Stimulated activated CD8-positive, alpha-beta memory T cell treated with anti-CD3 and anti-CD28 coated beads, Interleukin-2, amount 100 ng/mL, for 1 hour (primary cell): ENCODE measurements at places on chromosomes 12 and 14.

- no peak for DNase-seq
Measured at GRCh38 chr14:72958548-72958947, 32.3 kb downstream of the DCAF4 start.

DNA sequence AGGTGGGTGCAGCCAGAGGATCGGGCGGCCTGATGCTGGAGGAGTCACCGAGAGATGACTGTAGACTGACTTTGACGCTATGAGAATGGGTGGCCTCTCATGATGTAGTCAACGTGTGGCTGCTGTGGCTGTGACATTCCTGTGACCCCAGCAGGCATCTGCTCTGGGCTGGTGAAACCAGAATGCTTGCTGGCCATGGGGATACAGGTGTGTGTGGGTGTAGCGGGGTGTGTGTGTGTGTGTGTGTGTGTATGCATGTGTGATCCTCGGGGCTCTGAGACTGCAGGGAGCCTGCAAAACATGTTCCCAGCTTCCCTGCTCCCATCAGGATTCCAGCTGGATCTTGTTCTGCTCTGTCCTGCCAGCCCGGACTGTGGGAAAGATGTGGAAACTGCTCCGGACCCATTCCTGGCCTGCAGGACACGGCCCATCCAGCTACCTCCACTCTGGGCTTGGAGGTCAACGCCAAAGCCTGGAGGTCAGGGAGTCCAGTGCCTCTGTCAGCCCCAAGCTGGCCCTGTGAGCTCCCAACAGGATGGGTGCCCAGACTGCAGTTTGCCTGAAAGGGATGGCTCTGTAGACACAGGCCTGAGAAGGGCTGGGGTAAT is 18.8 kb upstream of the HHIPL1 start:
- no peak for DNase-seq

- no peak for DNase-seq
Measured at GRCh38 chr14:30221546-30221945, 293.9 kb upstream of the PRKD1 start.

- DNase-seq: no peak
Measured at GRCh38 chr14:56046546-56046945, 71.7 kb upstream of the PELI2 start.

- DNase-seq: no peak
Measured at GRCh38 chr12:65943388-65944137, 119.3 kb downstream of the HMGA2 start.

DNA sequence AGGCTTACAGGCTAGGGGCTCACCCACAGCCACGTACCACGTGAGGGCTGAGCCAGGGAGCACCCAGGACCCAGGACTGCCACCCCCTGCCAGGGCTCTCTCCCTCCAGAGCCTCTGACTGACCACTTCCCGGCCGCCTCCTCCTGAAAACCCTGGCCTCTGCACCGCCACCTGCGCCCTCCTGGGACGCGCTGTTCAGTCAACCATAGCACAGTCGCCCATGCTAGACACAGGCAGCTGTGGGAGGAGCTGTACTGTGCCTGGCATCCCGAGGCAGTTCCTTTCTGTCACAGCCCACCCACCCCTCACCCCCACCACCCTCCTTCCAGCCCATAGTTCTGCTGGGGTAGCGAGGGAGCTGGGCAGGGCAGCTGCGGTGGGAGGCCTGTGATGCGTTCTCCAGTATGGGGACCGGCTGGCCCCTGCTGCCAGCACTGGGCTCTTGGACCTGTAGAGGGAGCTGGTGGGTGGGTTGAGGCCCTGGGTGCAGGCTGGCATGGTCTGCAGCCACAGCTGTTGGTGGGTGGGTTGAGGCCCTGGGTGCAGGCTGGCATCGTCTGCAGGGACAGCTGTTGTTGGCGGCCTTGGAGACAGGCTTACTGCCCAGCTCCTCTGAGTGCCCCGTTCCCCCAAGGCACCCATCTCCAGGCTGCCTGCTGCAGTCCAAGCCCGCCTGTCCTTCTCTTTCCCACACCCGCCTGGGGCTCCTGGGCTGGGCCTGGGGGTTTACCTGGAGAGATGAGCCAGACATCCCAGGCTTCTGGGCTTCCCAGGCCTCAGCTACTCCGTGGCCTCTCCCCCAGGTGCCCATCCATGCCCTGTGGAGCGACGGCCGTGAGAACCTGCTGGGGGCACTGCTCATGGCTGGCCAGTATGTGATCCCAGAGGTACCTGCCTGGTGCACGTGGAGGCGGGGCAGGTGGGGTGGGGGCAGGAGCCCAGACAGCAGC is 11.5 kb downstream of the ASPG start:
- no peak for DNase-seq

DNA sequence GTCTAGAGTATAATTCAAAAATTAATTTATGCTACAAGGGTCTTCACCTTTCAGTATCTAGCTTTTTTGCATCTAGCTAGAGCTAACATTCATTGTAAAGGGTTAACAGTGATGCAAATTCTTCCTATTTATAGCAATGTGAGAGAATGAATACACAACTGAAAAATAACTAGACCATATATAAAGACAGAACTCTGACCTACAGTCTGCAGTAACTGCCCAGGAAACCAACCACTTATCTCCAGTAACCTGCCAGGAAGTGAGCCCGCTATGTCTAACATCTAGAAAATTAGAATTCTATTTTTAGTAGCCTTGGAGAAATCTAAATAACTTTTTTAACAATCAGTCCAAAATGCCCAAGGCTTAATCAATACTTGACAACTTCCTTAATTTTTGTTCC is 1021.9 kb downstream of the LRFN5 start:
- no peak for DNase-seq

- no peak for DNase-seq
Measured at GRCh38 chr12:30794591-30795409, 40.0 kb upstream of the CAPRIN2 start.

DNA sequence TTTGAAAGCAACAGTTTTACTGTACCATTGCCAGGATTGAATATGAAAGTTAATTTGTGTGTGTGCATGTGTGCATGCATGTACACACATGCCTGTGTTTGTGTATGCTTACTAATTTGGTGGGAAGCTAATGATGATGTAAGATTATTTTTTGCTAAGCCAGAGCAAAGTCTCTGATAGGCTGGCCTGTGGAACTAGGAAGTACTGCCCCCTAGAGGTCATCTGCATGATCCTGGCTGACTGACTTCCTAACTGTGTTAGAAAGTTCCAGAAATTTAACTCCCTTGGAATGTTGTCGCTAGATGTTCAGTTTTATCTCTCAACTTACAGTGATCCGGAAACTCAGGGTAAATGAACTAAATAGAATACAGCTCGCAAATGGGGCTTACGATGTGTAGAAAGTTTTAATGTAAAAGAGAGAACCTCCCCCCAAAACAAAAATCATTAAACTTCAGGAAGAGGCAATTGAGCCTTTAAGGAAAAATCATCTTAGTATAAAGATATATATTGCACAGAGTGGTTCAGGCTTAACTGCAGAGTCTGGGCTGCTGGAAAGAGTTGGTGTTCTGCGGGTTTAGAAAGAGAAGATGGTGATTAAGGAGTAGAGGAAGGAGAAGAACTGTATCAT is 34.3 kb upstream of the SLC38A1 start:
- peak; percentile 9 for DNase-seq

- DNase-seq: peak; percentile 74
Measured at GRCh38 chr12:88035271-88035906, 6.2 kb upstream of the C12orf50 start.

DNA sequence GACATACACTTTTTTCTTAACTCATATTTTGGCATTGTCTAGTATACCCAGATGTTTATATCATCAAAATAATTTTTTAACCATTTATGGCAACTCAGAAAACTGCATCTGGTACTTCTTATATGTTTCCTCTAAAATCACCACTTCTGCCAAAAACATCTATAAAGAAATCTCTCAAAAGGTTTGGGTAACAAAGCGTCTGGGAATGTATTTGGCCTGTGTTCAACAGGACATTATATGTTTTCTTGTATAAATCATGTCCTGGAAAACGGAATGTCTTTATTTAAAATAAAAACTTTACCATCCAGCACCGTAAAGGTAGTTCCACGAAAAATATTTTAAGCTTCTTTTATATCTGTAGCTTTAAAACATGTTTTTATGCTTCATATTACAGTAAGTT is 36.1 kb upstream of the FBLN5 start:
- no peak for DNase-seq

DNA sequence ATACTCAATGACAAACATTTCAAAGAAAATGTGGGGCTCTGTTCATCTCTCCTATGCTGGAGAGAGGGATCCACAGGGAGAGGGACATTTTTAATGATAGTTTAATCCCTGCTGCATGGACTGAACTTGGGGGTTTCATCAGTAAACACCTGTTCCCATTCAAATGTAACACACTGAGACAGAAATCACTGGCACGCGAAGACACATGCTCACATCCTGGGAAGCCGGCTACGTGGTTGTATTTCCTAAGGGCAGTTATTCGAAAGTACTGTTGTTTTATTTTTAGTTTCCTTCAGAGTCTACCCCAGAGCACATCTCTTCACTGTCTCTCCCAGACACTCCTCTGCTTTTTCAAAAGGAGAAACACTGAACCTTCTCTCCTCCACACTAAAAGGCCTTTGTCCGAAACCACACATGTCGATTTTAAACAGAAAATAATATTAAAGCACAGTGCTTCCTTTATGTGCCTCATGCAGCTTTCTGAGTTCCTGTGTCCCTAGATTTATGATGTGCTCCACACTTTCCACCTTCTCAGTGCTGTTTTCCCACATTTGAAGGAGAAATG is 52.8 kb downstream of the PTHLH start:
- DNase-seq: no peak

DNA sequence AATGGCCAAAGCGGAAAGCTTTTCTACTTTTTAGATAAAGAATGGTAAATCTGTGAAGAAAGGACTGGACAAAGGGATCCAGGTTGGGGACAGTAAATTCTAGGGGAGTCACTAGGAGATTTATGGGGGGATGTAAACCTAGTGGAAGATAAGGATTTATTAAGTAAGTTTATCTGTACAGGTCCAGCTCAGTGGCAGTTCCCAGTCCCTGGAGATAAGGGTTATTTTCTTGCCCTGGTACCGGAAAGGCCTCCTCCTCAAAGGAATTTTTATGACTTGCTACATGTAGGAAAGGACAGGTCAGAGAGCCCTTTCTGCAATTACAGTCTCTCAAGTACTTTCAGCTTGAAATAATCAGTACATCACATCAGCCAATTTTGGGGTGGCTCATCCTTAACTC is 72.6 kb upstream of the BICD1 start:
- DNase-seq: no peak

DNA sequence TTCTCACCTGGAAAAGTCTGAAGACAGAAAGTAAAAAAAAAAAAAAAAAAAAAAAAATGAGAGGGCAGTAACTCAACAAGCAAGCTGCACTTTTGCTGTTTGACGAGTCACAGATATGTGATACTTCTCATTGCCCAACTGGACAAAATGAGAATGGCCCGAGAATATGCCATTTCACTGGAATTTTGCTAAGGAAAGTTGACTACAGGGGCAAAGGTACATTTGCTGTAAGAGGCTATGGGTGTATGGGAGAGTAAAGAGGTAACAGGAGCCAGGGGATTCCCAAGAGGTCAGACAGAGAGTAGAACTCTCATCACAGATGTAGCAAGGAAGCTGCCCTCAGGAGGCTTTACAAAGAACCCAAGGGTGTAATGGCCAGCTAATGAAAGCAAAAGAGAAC is 22.9 kb downstream of the KIF21A start:
- DNase-seq: no peak

DNA sequence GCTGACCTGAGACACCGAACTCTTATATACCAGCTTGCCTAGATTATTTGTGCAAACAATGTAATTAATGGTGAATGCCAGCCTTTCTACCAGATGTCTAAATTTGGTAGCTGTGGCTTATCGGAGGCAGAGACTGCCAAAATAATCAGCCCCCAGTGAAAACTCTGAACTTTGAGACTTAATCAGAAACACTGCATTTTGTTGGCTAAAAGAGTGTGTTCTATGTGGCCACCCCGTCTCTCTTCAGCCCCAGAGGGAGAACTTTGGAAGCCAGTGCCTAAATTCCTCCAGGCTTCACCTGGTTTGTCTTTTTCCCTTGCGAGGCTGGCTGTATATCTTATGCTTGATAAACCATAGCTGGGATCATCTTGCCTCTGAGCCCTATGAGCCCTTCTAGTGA is 90.1 kb downstream of the LMNTD1 start:
- DNase-seq: no peak

- DNase-seq: no peak
Measured at GRCh38 chr12:131620946-131621681, 89.8 kb upstream of the SFSWAP start.

DNA sequence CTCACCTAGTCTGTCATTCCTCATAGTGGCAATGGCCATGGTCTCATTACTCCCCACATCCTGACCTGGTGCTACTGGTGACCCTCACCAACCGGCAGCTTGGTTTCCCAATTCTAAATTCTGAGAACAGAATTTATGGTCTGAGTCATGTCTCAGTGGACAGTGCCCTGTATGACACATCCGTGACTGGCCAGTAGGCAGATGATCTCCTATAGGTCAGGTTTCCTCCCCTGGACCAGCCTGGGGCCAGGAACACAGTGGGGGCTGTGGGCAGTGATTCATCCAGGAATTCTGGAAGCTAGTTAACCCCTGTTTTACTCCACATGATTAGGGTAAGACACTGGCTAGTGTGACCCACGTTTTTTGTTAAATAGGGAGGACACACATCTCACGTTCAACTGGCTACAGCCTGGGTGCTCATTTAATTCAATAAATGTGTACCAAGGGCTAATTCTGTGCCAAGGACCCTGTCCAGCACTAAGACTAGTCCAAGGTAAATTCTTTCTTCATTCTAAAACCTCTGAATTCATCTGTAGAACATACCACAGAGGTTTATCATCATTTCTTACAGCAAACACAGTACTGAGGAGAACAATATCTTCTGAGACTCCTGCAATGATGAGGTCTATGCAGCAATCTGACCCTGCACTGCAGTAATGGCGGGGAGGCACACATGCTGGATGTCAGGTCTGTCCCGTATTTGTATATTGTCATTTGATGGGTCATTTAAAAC is 249.6 kb upstream of the TBX3 start:
- no peak for DNase-seq

DNA sequence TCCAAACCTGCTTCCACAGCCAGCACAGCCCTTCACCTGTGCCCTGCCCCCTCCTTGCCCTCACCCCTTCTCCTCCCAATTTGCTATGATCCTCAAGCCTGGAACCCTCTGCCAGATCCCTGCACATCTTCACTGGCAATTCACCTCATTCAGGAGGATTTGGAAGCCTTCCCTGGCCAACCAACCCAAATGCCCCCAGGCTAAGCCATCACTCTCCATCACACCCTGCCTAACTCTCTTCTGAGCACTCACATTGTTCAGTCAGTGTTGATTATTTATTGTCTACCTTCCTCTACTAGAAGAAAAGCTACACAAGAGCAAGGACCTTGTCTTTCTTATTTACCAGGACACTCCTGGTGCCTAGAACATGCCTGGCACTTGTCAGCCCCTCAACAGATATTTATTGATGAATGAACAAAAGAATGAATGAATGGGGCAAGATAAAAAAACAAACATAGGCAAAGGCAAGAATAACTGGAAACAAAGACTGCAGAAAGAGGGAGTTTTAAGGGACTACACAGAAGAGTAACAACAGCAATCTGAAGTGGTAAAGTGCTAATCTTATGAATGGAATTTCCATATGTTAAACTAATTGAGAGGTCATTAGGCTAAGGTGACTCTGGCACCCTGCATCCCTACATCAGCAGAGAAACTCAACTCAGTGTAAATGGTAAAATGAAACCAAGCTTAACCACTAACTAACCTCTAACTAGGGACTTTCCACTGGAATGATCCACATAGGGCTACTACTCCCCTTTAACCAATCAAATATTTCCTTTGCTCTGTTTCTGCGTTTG is 33.4 kb downstream of the TMTC1 start:
- no peak for DNase-seq

- DNase-seq: no peak
Measured at GRCh38 chr12:32532422-32532821, 133.1 kb downstream of the FGD4 start.
